ENCODE measurements at places on chromosomes 11 and 22.
A peak's percentile ranks its signal among the peaks of the same experiment; 100 is the strongest.

- DNase-seq = no peak
Observed at GRCh38 chr11:13141731-13142709, 132.9 kb downstream of the RASSF10 start.

- DNase-seq = no peak
Observed at GRCh38 chr11:109071712-109072524, 350.1 kb upstream of the C11orf87 start.

DNA sequence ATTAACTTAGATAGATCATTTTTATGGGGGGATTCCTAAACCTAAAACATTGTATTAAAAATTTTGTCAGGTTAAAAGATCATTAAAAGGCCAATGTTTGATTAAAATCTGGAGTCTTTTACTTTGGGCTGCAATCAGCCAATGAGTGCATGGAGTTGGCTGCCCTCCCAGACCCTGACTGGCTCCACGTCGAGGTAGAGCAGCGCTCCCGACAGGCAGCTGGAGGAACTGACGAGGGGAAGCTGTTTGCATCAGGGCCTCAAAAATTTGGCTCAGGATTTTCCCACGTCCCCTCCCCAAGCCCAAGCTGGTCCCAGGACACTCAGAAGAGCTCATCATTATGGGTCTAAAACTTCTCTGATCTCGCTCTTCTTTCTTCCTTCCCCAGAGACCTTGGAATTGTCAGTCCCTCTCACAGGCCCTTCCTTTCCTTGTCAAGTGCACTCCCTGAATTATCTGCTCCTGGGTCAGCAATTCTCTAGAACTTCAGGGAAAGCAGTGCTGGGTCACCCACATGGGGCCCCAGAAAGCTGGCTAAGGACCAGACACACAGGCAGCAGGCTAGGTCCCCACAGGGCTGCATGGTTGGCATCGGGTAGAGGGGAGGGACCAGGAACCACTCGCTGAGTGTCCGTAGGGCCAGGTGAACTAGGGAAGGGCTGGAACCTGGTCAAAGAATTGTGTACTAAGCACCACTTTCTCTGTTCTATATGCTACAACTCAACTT is 119.6 kb upstream of the IGLL5 start:
- no peak for DNase-seq

DNA sequence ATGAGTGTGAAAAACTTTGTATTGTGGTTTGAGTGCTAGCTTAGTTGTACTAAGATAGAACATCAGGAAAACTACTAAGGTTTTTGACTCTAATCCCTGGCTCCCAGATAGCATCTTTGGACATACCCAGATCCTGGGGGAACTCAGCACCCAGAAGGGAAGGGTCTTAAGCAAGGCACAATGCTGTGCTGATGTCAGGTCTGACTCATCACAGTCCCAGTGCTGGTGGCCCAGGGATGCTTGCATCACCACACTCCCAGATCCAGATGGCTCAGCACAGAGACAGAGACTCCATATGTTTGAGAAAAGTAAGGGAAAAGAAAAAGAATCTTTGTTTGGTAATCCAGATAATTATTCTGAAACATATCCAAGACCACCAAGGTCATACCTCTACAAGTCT is 18.3 kb upstream of the OR56A3 start:
- DNase-seq = no peak

DNA sequence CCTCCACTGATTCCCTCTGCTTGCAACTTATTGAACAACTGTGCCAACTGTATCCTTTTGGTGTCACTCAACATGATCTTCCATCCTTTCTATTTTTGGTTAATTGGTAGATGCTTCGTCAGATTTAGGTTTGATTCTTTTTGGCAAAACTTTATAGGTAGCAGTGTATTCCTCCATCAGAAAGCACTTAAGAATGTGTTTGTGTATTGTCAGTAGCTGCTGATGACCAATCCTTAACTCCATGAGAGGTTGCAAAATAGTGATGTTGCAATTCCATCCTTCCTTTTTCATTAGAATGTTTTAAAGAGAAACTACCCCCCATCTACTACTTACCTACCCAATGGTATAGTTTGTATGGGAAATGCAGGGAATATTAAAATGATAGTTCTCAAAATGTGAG is 22.1 kb downstream of the FAM76B start:
- DNase-seq = no peak

DNA sequence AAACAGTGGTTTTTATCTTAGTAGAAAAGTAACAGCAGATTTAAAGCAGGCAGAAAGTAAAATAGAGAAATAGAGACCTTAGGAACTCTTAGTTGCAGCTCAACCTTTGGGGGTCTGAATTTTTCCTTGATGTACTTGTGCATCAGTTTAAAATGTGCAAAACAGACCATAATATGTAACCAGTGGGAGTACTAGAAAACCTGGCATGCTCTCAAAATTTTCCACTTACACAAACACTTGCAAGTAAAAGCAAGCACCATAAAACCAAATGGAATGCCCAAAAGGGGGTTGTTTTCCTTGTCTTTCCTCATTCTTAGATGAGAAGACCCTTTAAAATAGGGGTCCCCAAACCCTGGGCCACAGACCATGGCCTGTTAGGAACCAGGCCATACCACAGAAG is 12.9 kb upstream of the MRGPRE start:
- no peak for DNase-seq

DNA sequence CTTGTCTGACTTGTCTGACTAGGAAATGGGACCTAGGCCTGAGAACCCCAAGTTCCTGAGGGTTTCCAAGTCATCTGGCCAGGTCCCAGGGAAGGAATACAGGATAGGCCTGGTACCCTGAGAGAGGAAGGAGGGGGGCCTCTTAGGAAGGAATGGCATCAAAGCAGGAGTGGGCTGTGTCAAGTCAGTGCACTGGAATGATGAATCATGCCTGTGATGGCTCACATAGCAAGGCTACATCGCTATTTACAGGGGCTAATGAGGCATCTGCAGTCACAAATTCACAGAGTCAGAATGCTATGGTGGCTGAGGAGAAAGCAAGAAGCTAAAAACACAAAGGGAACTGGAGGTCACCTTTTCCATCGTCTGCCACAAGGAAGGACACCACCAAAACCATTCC is 247.3 kb downstream of the NXPE2 start:
- no peak for DNase-seq

GRCh38 chr22:44573451-44573850 is 75.4 kb upstream of the RTL6 start:
- no peak for DNase-seq

GRCh38 chr11:26285608-26286007 is 46.3 kb upstream of the ANO3 start:
- DNase-seq = no peak

DNA sequence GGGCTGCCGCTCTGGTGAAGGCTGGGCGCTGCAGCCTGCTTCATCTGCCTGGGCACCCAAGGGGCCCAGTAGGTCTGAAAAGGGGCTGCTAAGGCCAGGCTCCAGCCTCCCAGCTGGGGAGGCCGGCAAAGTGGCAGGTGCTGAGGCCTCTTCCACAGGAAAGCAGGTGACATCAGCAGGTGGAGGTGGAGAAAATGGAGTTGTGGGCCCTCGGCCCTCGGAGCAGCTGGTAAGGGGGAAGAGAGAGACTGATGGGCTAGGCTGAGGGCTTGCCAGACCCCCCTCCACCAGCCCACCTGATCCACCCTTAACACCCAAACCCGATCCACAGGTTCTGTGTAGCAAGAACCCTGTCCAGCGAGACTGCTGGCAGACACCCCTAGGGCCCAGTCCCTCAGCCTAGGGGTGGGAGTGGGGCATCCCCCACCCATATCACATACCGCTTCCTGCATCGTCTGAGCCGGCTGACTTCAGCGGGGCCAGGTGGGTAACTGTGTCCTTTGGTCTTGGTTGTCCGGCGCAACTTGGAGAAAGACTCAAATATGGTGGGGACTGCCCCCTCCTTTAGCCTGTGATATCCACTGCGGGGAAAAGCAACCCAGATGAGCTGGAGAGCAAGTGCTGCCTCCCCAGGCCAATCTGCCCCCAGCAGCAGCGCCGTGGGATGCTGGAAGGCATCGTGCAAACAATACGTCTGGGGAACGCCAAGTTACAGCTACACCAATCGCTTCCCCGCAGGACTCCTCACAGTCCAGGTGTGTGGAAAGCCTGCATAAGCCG is 1.5 kb downstream of the THAP7 start:
- no peak for DNase-seq

GRCh38 chr22:46052331-46052771 is 75.4 kb upstream of the WNT7B start:
- DNase-seq = no peak

GRCh38 chr11:2205981-2206690 is 34.5 kb upstream of the TH start:
- no peak for DNase-seq

- no peak for DNase-seq
Observed at GRCh38 chr22:48099671-48100070, 1337.2 kb downstream of the TBC1D22A start.

GRCh38 chr11:67117672-67118180 is 1.3 kb upstream of the KDM2A start:
- DNase-seq = no peak

DNA sequence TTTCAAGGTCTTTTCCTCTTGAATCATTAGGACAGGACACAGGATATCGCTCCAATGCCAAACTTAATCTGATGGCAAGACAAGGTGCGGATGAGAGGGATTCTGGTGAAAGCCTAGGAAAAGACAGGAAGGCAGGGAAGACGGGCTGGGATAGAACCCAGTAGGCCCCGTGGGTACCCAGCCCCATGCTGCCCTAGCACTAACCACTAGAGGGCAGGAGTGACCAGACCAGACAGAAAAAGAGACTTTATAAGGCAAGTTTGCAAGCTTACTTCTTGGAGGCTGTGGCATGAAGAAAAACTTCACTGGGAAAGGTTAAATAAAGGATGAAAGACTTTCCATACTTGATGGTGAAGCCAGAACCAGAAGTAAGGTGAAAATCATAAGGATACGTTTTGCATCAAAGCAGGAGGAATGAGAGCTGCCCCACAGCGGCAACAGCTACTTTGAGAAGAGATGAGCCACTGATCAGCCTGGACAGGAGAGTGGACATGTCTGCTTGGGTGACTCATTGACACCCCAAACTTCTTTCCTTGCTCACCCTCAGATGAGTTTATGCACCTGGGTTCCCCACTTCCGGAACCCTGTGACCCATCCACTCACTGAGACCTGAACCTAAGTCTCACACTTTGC is 39.8 kb downstream of the SYN3 start:
- DNase-seq = peak; percentile 5

GRCh38 chr11:105911454-105911853 is 110.6 kb downstream of the MSANTD4 start:
- no peak for DNase-seq

- no peak for DNase-seq
Observed at GRCh38 chr11:9577556-9577955, 4.1 kb downstream of the WEE1 start.

DNA sequence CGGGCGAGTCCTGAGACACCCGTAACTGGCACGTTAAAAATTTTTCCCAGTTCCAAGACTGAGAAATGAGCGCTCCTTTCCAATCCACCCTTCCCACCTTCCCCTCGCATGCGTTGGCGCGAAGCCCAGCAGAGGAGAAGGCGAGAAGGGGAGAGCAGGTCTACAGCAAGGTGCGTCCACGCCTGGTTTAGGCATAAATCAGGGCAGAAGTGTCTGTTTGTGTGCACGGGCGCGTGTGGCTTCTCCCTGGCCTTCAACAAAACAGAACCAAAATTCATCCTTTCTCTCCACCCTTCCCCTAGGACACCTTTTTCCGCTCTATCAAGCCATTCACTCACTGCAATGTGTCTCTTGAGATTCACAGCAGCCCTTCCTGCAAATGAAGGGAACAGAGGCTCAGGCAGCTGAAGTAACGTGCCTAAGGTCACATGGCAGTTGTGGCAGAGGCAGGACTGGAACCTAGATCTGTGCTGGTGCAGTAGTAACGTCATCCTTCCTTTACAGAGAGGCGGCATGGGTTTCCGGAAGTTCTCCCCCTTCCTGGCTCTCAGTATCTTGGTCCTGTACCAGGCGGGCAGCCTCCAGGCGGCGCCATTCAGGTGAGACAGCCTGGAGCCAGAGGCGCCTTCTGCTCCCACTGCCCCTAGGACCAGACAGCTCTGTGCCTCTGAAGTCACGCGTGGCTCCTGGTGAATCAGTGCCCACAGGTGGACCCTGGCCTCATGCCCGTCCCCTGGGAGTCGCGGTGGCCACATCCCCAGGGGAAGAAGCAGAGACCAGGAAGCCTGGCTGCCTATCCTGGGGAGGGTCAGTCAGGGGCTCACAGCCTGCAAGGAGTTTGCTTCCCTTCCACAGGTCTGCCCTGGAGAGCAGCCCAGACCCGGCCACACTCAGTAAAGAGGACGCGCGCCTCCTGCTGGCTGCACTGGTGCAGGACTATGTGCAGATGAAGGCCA is 1.1 kb downstream of the CALCB start:
- no peak for DNase-seq

DNA sequence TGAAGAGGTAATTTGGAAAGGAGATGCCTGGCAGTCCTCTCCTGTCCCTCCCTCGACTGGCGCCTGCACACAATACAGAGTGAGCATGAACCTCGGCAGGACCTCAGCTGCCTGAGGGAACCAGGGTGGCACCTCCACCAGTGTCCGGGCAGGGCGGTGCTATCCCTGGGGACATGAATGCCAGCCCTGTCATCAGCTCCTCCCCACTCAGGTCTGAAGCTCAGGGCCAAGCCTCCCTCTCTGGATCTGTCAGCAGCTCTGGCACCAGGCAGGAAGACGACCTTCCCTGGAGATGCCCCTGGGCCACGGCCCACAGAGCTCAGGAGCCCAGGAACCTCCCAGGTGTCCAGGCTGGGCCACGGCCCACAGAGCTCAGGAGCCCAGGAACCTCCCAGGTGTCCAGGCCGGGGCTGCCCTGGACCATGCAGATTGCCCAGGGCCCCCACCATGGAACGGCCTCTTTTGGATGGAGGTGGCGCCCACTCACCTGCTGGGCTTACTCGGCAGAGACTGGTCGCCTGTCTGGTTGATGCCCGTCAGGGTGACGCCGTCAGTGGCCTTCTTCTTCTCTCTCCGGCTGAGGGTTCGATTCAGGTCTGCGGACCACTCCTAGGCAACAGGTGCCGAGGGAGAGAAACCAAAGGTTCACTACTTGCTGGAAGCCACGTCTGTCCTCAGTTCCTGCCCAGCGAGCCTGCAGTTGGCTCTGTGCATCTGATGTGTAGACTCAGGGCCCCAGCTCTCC is 21.7 kb upstream of the ARFGAP3 start:
- no peak for DNase-seq

- DNase-seq = no peak
Observed at GRCh38 chr11:122019908-122020694, 95.9 kb downstream of the BLID start.

GRCh38 chr11:12174128-12174476 is 63.7 kb downstream of the MICAL2 start:
- no peak for DNase-seq

- no peak for DNase-seq
Observed at GRCh38 chr11:107859459-107860239, 1.1 kb upstream of the SLC35F2 start.

- no peak for DNase-seq
Observed at GRCh38 chr11:10327254-10327653, 22.4 kb downstream of the ADM start.

GRCh38 chr11:59218319-59218718 is 5.6 kb upstream of the MPEG1 start:
- no peak for DNase-seq

- DNase-seq = no peak
Observed at GRCh38 chr11:73381589-73381988, 5.4 kb downstream of the RELT start.

- no peak for DNase-seq
Observed at GRCh38 chr11:57979532-57980079, 44.1 kb upstream of the OR9Q1 start.

- DNase-seq = no peak
Observed at GRCh38 chr22:20013382-20013871, 3.2 kb downstream of the ARVCF start.

- DNase-seq = no peak
Observed at GRCh38 chr11:77842441-77843121, 21.6 kb downstream of the AAMDC start.

GRCh38 chr11:134226806-134227325 is 2.4 kb downstream of the VPS26B start:
- DNase-seq = no peak
